ENCODE measurements at places on chromosomes 7 and 10. TPM values are rescaled to one million over a fixed set of nuclear protein-coding genes. Genes with fewer than 3 reads are reported as not detected.

DNA sequence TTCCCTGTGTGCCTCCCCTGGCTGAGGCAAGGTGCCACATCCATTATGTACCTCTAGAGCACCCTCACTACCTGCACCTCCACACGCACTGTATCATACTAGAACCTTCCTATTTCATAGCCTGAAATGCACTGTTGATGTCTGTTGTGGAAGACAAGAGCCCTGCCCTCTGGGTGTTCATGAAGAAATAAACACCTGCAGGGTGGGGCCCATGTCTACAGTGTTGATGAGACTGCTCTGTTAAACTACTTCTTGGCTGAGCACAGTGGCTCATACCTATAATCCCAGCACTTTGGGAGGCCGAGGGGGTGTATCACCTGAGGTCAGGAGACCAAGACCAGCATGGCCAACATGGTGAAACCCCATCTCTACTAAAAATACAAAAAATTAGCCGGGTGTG, 14.0 kb downstream of the SORBS1 start:
- DNase-seq, result no peak

DNA sequence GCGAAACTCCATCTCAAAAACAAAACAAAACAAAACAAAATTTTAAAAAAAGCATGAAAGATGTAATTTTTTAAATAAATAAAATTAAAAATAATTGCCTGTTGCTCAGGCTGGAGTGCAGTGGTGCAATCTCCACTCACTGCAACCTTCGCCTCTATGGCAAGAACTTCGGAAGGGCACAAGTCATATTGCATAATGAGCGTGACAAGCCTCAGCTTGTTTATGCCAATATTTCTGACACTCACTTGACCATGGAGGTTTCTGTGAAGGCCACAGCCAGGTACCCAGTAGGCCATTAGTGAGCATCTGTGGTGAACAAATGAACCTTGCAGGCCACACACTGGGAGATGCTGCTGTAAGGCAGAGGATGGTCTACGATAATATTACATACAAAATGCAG, 106.1 kb upstream of the KMT2C start:
- DNase-seq, result no peak

- no peak for DNase-seq
These were observed 83.7 kb downstream of the KIF20B start for GRCh38 chr10:89785095-89785494.

- DNase-seq, result no peak
These were observed 1.4 kb upstream of the CDCA7L start for GRCh38 chr7:21947056-21947455.

DNA sequence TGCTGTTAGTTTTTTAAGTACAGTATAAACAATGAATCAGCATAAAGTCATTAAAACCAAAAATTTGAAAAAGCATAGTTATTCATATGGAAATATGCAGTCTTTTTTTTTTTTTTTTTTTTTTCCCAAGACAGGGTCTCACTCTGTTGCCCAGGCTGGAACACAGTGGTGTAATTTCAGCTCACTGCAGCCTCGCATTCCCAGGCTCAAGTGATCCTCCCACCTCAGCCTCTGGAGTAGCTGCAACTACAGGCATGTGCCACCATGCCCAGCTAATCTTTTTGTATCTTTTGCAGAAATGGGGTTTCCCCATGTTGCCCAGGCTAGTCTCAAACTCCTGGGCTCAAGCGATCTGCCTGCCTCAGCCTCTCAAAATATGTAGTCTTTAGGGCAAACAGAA, 182.0 kb downstream of the SEMA3E start:
- no peak for DNase-seq

GRCh38 chr7:81623251-81623855, 146.5 kb downstream of the HGF start:
- DNase-seq, result no peak

DNA sequence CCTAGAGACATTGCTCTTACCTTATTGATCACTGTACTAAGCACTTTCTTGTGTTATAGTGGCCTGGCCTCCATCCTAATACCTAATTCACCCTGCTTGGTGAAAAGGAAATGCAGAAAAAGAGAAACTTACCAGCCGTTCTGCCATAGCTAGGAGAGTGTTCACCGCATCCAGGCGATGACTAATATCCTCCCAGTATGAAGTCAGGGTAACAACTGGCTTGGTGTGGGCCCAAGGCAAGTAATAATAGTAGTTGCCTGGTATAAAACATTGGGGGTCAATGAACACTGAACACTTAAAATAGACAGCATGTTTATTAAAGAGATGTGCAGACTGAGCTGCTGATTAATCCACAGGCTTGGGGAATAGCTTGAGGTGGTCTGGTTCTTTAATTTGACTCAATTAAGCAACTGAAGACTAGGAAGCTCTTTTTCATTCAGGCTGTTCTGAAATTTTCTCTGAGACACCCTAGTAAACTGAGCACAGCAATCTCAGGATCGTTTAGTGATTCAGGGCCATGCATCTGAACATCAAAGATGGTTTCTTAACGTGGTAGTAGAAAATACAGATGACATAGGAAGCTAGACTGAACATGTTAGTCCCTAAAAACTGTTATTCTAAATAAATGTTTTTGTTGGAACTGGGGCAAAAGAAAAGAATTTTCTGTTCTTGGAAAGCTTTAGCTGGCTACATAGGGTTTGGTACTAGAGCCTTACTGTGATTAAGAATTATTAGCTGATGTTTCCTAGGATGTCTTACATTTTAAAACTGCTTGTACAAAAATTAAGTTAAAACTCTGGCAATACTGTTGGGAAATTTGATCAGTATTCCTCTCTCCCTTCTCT, 102.2 kb downstream of the MYOF start:
- DNase-seq, result no peak

DNA sequence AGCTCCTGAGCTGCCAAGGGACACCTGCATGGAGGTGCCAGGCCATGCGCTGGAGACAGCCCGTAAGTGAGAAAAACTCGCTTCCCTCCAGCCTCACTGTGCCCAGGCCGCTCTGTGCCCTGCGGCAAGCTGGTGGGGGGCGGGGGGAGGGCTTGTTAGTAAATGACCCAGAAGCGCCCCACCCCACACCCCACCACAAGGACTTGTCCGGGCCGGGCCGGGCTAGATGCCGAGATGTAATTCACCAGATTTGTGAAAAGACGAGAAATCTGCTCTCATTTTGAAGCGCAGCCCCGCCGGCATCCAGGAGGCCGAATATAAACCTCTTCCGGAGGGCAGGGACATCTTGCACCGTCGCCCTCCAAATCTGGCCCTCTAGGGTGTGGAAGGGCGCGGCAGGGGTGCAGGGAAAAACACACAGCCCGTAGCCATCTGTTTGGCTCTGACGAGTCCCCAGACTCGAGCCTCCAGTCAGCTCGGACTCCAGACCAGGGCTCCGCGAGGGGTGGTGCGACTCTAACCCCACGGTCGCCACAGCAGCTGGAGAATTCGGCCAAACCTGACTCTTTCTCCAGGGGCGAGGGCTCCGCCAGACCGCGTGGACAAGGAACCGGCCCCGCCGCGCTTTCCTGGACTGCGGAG, 14.8 kb downstream of the TLX1 start:
- DNase-seq, result no peak

DNA sequence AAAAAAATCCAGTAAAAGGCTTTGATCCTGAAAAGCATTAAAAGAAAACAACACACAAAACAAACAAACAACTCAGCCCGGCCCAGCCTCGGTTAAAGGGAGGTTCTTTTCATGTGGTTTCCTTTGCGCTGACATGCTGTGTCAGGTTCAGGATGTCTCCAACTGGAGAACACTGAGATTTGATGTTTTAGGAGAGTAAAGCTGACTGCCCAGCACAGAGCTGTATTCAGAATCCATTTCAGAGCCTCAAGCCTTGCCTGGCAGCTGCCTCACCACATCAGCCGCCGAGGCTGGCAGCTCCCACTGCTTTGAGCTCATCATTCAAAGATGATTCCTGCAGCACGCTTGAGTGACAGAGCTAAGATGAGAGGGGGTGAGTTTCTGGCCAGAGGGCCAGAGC, 205.8 kb upstream of the LYZL1 start:
- DNase-seq, result no peak

DNA sequence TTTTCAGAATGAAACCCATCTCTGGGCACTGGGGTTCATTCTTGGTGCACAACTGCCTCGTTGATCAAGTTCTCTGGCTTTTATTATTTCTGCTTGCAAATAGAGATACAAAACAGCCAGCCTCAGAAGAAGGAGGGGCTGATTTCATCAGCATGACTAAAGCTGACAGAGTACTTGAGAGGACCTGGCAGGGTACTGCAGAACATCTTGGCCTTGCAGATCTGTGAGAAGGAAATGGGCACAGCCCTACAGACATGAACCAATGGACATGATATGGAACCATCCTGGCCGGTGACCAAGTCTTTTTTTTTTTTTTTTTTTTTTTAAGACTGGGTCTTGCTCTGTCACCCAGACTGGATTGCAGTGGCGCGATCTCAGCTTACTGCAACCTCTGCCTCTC, 240.6 kb downstream of the VTI1A start:
- DNase-seq, result peak; percentile 23

DNA sequence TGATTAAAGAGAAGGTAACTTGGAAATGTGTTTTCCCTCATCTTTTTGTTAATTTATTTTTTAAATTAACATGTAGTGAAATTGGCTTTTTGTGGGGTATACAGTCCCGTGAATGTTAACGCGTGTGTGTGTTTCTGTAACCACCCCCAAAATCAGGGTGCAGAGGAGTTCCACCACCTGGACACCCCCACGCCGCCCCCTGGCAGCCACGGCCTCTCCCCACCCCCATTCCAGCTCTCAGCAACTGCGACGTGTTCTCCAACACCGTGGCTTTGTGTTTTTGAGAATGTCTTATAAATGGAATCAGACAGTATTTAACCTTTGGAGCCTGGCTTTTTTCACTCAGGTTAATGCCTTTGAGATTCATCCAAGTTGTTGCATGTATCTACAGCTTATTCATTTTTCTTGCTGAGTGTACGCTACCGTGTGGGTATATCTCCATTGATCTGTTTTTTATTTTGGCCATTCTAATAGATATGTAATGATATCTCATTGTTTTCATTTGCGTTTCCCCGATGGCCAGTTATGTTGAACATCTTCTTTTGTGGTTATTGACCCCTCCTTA, 218.8 kb downstream of the EBF3 start:
- no peak for DNase-seq

DNA sequence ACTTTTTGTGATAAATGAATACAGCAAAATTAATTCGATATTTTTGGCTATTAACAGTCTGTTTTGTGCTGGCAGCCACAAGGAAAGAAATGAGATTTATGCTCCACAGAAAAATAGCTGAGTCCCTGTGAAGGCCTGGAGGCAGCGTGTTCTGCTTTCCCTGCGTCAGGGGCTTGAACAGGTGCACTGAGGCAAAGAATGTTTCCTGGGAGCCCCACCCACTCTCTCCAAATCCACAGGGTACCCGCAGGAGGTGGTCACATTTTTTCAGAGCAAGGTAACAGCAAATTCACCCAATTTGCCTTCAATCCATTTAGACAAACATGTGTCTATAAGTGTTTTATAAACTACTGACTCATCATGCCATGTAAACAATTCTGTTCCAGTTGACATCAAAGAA, 308.1 kb downstream of the TCERG1L start:
- no peak for DNase-seq

DNA sequence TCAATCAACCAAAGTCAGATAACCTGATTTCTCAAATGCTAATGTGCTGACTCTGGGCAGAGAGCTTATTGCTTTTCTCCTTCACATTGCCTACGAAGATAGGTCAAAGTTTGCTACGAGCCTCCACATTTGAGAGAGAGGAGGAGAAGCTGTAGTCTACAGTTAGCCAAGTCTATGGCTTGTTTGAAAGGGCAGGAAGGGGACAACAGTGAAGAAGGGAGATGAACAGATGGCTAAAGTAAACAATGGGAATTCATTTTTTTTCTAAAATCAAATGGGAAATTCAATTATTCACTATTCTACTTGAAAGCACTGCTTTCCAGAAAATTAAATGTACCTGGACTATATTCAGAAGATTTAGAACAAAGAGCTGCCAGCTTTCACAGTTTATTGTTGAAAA, 126.7 kb upstream of the C1QL3 start:
- DNase-seq, result no peak

GRCh38 chr7:87317691-87318245, 27.7 kb upstream of the CROT start:
- no peak for DNase-seq

- DNase-seq, result no peak
These were observed 16.7 kb downstream of the P4HA1 start for GRCh38 chr10:73079779-73080541.

- no peak for DNase-seq
These were observed 362.3 kb upstream of the MTPN start for GRCh38 chr7:136339464-136339863.

- no peak for DNase-seq
These were observed 200.1 kb downstream of the LRRN3 start for GRCh38 chr7:111290982-111291381.

DNA sequence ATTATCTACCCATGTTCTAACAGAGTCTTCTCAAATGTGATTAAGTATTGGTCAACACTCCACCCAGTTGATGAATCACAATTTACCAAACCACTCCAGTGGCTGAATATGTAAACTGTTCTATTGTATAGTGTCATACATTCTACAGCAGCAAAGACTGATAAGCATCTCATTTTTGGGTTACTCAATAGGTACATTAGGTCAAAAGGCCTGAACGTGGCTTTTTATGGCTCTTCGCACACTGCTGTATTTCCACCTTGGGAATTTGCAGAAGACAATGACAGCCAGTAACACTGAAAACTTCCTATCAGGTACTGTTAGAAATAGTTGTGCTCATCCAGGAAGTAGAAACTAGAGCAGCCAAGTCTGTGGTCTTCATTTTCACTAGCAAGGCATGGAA, 166.9 kb downstream of the GLI3 start:
- no peak for DNase-seq

DNA sequence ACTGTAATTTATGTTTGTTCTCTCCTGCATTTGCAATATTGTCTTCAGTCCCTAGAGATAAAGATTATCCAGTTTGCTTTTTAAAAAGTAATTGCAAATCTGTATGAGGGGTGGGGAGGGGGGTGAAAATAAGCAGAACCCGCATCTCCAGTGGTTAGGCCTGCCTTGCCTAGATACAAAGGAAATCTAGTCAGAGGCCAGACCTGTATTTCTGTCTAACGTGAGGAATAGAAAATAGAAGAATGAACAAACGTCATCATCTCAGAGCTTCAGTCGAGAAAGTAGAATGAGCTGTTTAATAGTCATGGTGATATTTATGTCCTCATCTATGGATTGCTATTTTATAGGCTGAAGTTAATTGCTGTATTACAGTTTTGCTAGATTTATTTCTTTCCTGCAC, 284.2 kb downstream of the BICC1 start:
- no peak for DNase-seq

DNA sequence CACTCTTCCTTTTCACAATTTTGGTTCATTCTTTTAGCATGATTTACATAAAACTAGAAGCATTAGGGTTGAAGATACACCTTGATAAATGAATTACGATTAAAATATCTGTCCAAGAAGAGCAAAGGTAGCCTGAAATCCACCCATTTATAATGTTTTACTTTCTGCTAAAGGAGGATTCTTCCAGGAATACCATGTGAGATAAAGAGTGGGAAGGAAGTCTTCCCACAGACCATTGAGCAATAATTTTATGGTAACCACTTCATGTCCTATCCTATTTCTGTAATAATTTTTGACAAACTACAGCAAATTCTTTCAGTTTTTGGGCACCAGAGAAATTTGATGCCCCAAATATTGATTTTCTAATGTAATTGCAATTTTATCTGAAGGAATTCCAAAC, 150.6 kb upstream of the STEAP4 start:
- DNase-seq, result no peak

Gene CSGALNACT2
- 15.2 TPM for total RNA-seq

Gene RADIL
- total RNA-seq, result 0.64 TPM

Gene TSPAN13
- 173 TPM for total RNA-seq

Gene NRG3
- total RNA-seq, result 0.57 TPM

Gene SH2D4B
- not detected for total RNA-seq

Gene CALY
- 2.3 TPM for total RNA-seq

Gene SEC31B
- total RNA-seq, result 2.3 TPM

Gene BBIP1
- total RNA-seq, result 21.2 TPM

Gene MSS51
- 1.2 TPM for total RNA-seq

Gene MNX1
- total RNA-seq, result 2.3 TPM

Data from hepatocyte (in vitro differentiated cells).